Glomerular endothelial cell (primary cell): ENCODE measurements at places on chromosomes 7 and 10. TPM values are rescaled to one million over a fixed set of nuclear protein-coding genes. Genes with fewer than 3 reads are reported as not detected.

DNA sequence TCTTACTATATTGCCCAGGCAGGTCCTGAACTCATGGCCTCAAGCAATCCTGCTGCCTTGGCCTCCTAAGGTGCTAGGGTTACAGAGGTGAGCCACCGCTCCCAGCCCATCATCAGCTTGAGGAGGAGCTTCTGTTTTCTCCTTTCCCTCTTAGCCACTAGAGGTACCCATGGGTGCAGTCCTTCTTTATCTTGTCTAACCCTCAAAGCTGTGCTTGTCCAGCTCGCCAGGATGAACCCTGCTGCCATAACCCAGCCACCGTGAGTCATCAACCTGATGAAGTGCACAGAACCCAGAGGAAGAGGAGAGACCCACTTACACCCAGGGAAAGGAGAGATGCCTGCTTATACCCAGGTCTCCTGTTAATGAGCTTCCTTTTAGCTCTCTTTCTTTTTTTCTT is 133.4 kb downstream of the CUL2 start:
- DNase-seq = no peak

GRCh38 chr7:113402005-113402404 is 283.7 kb upstream of the SMIM30 start:
- no peak for DNase-seq

- DNase-seq = no peak
Measured at GRCh38 chr7:12423997-12424745, 20.5 kb upstream of the VWDE start.

DNA sequence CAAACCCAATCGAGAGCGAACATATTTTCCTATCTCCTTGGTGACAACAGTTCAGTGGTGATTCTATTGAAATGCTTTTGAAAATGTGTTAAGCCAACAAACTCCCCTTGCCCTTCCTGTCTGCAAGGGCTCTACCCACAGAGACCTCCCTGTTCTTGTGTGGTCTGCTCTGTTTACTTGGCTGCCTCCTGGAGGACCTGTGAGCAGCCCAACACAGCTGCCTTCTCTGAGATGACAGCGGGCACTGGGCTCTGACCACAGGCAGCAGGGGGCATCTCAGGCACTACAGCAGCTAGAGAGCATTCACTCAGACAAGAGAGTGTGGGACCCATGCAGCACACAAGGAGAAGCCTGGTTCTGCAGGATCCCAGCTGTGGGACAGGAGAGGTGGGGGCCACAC is 416.4 kb downstream of the TCERG1L start:
- no peak for DNase-seq

The SYNPO2L gene
- total RNA-seq = not detected in 2 replicates

The SH2D4B gene
- total RNA-seq = 0.23 TPM in 1 of 2 replicates, not detected in the other
